Stimulated activated CD4-positive, alpha-beta T cell treated with anti-CD3 and anti-CD28 coated beads, Interleukin-1b, Interleukin-23, amount 100 ng/mL, for 4 hours (primary cell): ENCODE measurements at places on chromosomes 1 and 21.
A peak's percentile ranks its signal among the peaks of the same experiment; 100 is the strongest.

- no peak for DNase-seq
Observed at GRCh38 chr1:71666609-71667008, 585.8 kb upstream of the ZRANB2 start.

DNA sequence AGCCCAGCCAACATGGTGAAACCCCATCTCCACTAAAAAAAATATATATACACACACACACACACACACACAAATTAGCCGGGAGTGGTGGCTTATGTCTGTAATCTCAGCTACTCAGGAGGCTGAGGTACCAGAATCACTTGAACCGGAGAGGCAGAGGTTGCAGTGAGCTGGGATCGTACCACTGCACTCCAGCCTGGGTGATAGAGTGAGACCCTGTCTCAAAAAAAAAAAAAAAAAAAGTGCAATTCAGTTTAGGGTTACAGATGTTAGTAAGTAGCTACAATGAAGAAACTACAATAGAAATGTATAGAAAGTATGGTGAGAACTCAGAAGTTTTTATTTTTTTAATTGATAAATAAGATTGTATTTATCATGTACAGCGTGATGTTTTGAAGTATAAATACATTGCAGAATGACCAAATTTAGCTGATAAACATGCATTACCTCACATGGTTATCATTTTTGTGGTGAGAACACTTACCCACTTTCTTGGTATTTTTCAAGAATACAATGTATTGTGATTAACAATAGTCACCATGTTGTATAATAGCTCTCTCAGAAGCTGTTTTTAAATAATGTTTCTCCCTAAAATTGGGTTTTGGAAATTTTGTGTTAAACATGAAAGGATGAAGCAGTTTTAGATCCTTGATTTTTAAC, 17.9 kb downstream of the KDM1A start:
- no peak for DNase-seq

DNA sequence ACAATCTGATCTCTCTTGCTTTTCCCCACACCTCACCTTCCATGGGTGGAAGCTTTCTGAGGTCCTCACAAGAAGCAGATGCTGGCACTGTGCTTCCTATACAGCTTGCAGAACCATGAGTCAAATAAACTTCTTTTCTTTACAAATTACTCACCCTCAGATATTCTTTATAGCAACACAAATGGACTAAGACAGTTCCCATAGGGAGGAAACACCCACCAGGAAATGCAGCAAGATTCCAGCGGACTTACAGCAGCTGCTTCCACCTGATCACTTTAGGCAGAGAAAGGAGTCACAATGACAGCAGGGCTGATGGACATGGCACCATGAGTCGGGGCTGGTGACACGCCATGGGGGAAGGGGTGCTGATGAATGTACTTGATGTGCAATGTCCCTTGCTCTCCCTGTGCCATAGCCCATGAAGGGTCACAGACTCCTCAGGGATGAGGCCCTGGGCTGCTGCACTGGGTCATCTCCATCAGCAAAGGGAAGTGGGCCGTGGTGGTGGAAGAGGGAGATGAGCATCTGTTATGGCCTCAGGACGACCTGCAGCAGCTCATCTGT, 53.9 kb downstream of the PRSS38 start:
- DNase-seq = no peak

GRCh38 chr1:32900956-32901822, at the start of gene TMEM54:
TSS of gene TMEM54 (minus strand) at chr1:32901389. CDS start at chr1:32901238, 151 bp downstream.
- no peak for DNase-seq

DNA sequence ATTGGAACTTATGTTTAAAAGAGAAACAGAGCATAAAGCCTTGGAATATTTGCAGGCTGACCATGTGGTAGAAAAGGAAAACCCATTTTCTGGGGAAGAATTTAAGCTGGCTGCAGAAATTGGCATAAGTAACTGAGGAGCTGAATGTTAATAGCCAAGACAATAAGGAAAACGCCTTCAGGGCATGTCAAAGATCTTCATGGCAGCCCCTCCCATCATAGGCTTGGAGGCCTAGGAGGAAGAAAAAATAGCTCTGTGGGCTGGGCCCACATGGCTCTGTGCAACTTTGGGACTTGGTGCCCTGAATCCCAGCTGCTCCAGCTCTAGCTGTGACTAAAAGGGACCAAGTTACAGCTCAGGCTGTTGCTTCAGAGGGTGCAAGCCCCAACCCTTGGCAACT, 51.5 kb downstream of the CTH start:
- no peak for DNase-seq

- DNase-seq = no peak
Observed at GRCh38 chr1:60916906-60917305, 165.5 kb upstream of the NFIA start.

DNA sequence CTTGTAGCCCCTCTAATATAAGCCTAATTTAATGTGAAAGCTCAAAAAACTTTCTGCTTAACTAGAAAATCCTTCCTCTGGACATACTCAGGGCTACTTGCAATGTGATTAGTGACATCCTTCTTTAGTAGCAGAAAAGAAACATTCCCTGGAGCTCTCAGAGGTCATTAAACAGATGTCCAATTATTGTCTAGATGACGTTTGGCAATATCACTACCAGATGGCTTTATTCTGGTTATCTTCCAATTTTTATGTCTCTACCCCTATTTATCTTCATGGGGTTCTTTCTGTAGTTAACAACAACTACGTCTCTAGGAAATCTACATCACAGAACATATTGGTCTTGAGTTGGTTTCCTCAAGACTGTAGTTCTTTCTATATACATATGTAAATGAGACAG, 44.2 kb downstream of the CTH start:
- no peak for DNase-seq

GRCh38 chr1:71753746-71754145, 528.6 kb downstream of the NEGR1 start:
- no peak for DNase-seq

DNA sequence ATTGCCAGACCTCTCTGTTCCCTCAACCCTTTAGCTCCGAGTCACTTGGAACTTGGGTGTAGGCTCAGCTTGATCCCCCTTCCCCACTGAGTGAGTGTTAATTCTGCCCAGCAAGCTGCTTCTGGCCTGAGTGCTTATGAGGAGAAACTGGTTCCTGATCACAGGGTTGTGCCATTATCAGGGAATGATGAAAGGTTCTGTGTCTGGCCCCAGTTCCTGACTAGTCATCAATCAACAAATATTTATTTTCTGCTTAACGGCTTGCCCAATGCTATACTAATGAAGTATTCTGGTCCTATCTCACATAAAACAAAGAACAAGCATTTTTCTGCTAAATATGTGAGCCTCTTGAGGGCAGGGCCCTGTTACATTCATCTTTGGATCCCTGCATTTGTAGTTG, 20.8 kb downstream of the CC2D1B start:
- no peak for DNase-seq

DNA sequence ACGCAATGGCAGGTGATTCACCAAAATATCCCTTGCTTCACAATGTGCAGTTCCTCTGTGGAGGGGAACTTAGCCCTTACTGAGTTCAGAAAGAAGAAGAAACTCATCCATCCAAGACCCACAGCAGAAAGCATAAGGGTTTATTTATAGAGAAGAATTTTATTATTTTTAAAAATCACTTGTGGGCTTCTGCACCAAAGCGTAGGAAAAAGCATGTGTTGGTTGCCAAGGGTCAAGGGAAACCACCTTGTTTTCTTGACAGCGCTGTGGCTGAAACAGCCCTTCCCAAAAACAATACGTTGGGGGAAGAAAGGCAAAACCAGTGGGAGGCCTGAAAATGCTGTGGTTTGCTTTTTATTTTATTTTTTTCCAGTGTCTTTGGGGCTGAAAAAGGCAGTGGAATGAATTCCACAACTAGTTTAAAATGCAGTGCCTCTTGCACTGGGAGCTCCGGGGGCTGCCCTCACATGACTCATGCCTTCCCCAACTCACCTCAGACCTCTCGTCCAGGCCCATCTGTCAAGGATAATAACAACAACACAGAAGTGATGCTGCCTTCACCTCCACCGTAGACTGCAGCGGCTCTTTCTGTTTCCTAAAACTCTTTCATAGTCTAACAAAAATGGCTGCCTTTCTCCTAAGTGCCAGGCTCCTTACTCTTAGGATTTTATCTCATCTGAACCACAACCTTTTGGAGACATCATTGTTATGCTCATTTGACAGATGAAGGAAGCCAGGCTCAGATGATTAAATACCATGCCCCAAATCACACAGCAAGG, 224.2 kb upstream of the JUN start:
- DNase-seq = no peak

DNA sequence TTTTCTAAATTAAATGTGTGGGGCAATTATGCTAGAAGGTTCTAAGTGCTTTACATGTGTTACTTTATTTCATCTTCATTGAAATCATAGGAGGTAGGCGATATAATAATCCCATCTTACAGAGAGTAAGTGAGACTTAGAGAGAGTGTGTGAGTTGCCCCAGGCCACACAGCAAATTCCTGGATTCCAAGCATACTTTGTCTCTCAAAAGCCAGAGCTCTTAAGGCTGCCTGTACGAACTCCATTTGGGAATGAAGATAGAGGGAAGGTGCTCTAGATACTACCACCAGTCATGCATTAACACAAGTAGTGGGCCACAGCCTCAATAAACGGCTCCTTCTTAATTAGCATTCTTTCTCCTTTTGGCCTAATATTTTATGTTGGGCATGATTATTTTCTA, 170.1 kb downstream of the SIPA1L2 start:
- no peak for DNase-seq

GRCh38 chr1:210467440-210468043, 138.8 kb downstream of the HHAT start:
- no peak for DNase-seq

- no peak for DNase-seq
Observed at GRCh38 chr1:29217633-29218032, 13.1 kb downstream of the MECR start.

GRCh38 chr21:45381865-45382696, 22.9 kb upstream of the COL18A1 start:
- no peak for DNase-seq

DNA sequence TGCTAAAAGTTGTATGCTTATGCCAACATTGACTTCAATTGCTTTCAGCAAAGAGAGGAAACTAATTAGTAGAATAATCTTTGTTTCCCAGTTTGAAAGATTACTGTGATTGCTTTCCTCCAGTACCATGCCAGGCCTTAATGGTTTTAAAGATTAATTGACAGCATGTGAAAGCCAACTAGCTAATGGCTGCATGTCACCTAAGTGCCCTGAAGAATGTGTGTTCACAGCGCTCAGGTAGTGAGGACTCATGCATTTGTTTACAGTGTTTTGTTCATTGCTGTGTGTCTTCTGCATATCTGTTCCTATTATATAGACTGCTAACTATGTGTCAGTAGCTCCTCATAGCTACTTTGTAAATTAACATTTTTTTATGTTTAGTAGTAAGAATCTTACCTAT, 335.6 kb downstream of the LRRIQ3 start:
- no peak for DNase-seq

DNA sequence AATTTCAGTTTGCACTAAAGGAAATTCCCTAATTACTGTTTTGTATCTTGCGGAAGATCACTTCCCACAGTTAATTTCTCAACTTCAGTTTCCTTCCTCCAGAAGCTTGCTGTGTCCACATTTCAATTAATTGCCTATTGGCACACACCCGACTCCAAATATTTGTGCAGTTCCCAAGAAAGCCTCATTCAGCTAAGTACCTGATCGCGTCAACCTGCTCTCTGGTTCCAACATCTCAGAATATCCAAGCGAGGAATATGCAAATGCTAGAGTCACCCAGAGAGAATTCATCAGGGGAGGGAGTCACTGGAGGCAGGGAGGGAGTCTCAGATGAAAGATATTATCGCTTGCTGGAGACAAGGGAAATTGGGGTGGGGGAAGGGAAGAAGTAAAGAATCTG, 351.3 kb downstream of the RRAGC start:
- DNase-seq = no peak

GRCh38 chr1:16243936-16244649, 7.1 kb upstream of the CPLANE2 start:
- DNase-seq = peak; percentile 62

- no peak for DNase-seq
Observed at GRCh38 chr1:52153898-52154297, 12.0 kb downstream of the ZFYVE9 start.

GRCh38 chr1:110186558-110186957, 23.6 kb upstream of the KCNC4 start:
- DNase-seq = no peak

DNA sequence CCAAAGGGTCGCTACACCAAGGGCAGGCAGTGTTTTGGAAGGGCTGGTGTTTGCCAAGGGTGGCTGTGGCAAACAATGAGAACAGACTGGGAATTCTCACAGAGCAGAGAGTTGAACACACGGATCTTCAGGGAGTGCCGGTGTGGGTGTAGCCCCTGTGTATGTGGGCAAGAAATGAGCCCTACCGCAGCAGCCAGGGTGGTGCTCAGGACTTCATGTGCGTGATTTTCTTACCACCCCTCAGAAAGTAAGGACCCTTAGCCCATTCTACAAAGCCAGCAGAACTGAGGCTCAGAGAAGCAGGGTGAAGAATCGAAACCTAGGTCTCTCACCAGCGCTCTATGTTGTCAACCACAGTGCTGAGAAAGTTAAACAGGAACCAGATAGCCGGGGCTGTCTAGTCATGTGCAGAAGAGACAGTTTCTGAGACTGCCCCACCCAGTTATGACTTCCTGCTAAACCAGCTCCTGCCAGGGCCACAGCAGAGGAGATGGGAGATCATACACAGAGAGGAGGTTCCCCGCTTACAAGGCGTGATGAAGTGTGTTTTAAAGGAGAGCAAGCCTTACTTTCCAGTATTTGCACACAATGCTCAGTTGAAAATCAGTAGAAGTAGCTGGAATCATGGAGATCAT, 21.9 kb upstream of the MORC3 start:
- peak; percentile 22 for DNase-seq

DNA sequence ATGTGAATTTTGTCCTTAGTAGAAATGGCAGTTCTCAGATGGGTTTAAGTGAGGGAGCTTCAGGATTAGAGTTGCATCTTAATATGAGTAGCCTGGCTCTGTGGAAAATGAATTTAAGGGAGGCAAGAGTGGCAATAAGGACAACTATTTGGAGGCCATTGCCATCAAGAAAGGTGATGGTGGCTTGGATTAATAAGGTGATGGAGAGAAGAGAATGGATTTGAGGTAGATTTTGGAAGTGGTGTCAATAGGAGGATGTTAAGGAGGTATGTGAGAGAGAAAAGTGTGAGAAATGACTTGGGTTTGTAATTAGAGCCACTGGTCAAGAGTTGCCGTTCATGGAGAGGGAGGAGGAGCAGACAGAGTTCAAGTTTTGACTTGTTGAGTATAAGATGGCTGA, 16.3 kb downstream of the CLIC4 start:
- no peak for DNase-seq

DNA sequence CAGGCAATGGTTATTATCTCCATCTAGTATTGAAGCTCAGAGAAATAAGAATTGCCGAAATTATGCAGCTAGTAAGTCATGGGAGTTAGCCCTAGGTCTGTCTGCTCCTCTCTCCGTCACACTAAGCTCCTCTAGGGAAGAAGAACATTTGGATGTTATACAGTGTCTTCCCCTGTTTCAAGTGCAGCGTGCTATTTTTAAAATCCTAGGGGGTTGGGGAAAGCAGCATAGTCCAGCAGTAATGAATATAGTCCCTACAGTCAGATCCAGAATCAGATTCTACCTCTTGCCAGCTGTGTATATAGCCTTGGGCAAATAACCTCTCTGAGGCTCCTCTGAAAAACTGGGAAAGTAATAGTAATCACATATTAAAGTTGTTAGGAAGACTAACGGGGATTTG, 44.5 kb upstream of the OSBPL9 start:
- no peak for DNase-seq

GRCh38 chr1:51922040-51922439, 43.5 kb upstream of the NRDC start:
- DNase-seq = no peak

- no peak for DNase-seq
Observed at GRCh38 chr1:202023001-202023433, 12.6 kb downstream of the ELF3 start.

- DNase-seq = no peak
Observed at GRCh38 chr1:82517586-82517985, 716.9 kb downstream of the ADGRL2 start.

- DNase-seq = no peak
Observed at GRCh38 chr1:153976819-153977249, 640 bp downstream of the JTB start.
